Stimulated activated effector memory CD8-positive, alpha-beta T cell treated with anti-CD3 and anti-CD28 coated beads, Interleukin-12 subunit alpha, Interleukin-12 subunit beta, amount 100 ng/mL, for 72 hours (primary cell): ENCODE measurements at places on chromosomes 1 and 21.

DNA sequence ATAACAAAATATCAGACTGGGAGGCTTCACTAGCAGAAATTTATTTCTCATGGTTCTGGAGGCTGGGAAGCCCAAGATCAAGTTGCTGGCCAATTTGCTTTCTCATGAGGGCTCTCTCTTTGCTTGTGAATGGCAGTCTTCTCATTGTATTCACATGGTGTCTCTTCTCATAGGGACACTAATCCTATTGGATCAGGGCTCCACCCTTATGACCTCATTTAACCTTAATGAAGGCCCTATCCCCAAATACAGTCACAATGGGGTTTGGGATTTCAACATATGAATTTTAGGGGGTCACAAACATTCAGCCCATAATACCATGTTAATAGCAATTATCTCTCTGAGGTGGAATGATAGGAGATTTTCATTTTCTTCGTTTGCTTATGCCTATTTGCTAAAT lies 25.3 kb downstream of the TCEA3 start:
- no peak for DNase-seq

DNA sequence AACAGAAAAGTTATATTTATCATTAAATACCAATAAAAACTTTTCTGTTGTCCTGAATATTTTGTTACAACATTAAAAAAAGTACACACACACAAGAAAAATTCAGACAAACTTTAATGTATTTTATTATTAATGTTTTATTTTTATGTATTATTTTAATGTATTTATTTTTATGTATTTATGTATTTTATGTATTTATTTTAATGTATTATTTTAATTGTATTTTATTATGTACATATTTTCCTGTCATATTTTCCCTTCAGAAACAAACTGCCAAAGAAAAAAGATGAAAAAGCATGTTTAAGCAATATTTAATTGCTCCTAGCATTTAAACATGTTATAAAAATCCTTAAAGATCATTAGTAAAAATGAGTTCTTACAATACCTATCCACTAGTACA lies 222.1 kb downstream of the RERE start:
- DNase-seq: no peak

- DNase-seq: no peak
These were observed 27.9 kb downstream of the ANGEL2 start for GRCh38 chr1:212987702-212988322.

DNA sequence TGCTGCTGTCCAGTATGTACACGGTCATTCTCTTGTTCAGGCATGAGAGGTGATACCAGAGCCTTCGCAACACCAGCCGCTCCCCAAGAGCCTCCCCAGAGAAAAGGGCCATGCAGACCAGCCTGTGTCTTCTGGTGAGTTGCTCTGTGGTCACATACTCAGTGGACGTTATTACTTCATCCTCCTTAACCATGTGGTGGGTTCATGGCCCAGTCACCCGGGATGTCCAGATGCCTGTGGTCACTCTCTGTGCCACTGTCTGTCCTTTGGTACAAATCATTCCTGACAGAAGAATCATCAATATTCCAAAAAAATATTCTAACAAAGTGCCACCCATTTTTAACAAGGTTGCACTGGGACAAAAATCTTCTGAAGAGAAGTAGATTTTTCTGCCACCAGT lies 8.8 kb upstream of the ZNF124 start:
- DNase-seq: no peak

DNA sequence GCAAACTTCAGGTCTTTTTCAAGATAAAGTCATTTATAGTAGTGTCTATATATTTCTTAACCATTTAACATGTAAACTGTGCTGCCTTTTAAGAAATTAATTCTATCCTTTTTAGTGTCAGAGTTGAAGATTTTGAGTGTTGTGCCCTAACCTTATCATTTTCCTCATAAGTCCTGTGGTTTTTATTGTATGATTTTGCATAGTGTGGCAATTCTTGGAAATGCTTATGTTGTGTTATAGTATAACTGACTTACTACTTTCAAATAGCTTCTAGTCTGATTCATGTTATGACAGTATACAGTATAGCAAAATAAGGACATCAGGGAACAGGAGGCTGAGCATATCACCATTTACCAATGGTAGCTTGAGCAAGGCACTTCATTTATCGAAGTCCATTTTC lies 99.1 kb downstream of the PTBP2 start:
- DNase-seq: no peak

DNA sequence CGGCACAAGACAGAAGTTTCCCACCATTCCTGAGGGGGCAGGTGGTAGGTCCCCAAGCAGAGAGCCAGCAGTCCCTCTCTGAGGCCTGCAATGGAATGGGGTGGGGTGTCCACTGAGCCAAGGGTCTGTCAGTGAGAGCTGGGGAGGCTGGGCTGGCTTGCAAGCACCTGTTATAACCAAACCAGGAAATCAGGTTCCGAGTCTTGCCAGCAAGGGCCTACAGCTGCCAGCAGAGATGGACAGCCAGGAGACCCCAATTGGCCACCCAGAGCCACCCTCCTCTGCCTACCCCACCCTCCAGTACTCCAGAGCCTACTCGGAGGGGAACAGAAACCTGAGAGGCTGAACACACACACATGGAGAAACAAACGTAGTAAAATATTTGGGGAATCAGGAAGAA lies 32.2 kb downstream of the PSEN2 start:
- no peak for DNase-seq

- DNase-seq: no peak
These were observed 71.0 kb upstream of the WDR26 start for GRCh38 chr1:224505454-224506093.

DNA sequence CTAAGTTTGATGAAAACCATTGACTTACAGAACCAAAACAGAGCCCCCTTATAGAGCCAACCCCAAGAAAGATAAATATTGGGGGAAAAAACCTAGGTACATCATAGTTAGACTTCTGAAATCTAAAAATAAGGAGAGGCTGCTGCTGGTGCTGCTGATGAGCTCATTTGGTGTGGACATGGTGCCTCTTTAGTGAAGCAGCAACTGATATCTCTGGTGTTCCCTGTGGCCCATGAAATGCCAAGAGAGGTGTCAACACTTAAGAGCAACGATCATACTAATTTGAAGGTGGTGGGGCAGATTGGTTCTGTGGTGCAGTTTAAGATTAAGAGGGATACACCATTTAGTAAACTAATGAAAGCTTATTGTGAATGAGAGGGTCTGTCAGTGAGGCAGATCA lies 35.9 kb downstream of the ST3GAL3 start:
- DNase-seq: no peak

DNA sequence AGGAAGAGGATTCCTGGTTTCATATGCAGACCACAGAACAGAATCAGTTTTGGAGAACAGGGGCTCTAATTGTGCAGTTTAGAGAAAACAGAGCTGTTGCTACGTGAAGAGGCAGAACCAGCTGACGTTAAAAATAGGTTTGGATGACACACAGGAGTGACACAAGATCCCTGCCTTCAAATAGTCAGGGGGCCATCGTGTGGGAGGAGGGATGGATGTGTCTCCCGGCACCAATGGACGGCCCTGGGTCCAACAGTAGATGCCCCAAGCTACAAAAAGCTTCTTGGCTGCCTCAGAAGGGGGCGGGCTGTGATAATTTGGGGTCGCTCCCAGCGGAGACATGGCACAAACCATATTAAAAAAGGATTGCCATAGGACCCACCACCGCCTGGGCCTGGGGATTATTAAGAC lies 87.8 kb downstream of the MRPL37 start:
- DNase-seq: no peak

- no peak for DNase-seq
These were observed 11.5 kb upstream of the TMEM51 start for GRCh38 chr1:15141935-15142539.

GRCh38 chr1:107422901-107423300 lies 282.1 kb downstream of the NTNG1 start:
- no peak for DNase-seq

DNA sequence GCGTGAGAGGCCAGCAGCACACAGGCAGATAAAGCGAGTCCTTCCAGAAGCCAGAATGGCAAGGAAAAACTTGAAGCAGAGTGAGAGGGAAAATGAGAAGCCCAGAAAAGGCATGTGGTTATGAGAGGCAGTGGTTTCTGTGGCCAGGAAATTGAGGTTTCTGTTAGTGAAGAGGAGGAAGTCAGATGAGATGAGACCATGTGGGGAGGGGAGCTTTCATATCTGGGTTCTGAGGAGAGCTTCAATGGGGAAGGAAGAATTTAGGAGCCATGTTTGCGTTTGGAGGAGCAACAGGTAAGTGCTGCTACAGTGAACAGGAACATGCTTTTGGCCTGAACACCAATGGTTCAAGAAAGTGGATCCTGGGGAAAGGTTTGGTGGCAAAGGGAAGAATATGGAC lies 6.1 kb upstream of the CD1A start:
- DNase-seq: no peak

DNA sequence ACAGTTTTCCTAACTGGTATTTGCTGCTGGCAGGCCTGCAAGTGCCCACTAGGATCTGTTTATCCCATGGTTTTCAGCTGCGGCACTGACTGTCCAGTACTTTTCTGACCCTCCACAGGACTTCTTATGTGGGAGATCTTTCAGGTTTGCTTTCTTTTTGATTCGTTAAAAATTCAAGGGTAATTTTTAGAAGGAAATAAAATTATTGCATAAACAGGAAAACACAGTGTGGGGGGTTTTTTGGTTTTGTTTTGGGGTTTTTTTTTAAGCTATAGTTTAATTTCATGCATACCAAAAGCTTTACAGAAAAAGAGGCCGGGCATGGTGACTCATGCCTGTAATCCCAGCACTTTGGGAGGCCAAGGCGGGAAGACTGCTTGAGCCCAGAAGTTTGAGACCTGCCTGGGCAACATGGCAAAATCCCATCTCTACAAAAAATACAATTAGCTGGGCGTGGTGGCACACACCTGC lies 3.6 kb downstream of the NIBAN1 start:
- no peak for DNase-seq

DNA sequence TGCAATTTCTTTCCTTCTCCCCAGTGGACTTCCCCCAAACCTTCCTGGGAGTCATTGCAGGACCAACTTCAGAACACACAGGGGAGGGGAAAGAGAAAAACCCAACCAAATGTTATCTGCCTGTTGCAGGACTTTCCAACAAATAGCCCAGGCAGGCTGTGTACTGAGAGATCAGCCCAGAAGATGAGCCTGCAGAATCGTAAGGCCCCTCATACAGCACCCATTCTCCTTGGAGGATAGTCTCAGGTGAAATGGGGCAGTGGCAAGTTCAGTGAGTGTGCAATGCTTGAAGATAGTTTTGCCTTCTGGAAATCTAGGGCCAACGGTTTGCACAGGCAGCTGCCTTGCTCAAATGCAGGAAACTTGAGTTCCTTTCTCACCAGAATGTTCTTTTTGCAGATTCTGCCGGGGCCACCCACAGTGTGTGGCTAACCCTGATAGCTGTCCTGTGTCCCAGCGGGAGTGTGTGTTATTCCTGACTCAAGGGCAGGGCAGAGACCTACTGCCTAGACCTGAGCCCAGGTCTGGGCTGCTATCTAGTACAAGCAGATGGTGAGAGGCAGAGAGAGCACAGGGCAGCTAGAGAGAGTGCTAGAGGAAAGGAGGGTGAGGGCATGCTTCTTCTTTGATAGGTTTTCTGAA lies 48.8 kb downstream of the GADD45A start:
- no peak for DNase-seq

- DNase-seq: no peak
These were observed 24.6 kb upstream of the LYPLAL1 start for GRCh38 chr1:219149009-219149577.

- no peak for DNase-seq
These were observed 84.3 kb upstream of the HP1BP3 start for GRCh38 chr1:20871419-20871818.

DNA sequence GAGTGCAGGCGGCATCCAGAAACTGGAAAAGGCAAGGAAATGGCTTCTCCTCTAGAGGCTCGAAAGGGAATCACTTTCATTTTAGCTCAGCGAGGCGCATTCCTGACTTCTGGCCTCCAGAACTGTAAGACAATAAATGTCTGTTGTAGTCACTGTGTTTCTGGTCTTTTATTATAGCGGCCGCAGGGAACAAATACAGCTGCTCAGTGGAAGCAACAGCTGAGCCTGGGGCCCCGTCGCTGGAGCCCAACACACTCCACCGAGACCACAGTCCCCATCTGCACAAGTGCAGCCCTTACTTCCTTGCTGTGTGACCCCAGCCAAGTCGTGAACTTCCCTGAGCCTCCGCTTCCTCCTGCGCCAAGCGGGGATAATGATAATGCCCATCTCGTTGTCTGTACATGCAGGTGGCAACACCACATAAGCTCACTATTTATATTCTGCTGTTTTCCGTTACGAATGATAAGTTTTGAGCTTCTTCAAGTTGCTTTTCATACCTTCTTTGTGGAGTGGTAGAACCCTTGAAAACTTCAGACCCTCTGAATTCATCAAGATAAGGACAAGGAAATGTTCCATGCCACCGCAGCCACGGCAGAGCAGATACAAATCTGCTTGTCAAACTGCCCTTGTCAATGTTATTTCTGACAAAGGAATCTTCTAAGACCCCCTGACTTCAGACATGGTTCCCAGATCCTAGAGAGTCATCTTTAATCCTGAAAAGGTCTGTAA lies 3.2 kb upstream of the LAPTM5 start:
- no peak for DNase-seq

GRCh38 chr1:203516184-203516583 lies 22.2 kb downstream of the OPTC start:
- no peak for DNase-seq

GRCh38 chr1:207950750-207951149 lies 39.8 kb upstream of the CD34 start:
- DNase-seq: no peak

- no peak for DNase-seq
These were observed 136.7 kb upstream of the HOOK1 start for GRCh38 chr1:59678040-59678439.

DNA sequence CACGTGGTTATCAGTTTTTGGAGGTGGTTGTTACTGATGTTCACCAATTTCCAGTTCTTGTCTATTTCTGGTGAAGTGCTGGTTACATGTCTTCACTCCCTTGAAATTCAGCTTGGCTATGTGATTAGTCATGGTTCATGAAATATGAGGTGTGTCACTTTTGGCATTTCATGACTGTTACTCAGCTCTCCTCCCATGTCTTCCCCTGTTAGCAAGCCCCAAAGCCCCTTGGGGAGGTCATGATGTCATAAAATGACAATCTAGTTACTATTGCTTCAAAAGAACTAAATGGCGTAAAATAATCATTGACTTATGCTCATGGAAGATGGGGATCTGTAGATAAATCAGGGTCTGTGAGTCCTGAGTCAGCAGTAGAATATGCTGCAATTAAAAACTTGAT lies 425.1 kb downstream of the SETD4 start:
- no peak for DNase-seq

GRCh38 chr1:23618586-23619083 lies 59.3 kb upstream of the ID3 start:
- DNase-seq: no peak

DNA sequence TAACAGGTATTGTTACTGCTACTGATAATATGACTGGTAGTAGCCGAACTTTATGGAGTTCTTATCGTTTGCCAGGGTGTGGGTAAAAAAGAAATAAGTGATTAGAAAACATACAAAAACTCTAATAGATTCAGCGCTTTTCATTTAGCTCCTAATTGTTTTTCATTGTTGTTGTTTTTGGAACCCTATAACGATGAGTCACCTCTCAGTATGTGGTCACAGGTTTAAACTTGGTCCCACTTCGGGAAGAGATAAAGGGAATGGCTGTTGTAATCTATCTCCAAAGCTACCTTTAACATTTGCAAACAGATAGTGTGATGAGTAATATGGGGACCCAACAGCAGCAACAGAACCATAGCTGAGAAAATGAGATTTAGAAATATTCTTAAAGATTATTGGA lies 62.7 kb upstream of the BCL10 start:
- DNase-seq: no peak
